ENCODE measurements at places on chromosomes 2 and 18. TPM values are rescaled to one million over a fixed set of nuclear protein-coding genes. Genes with fewer than 3 reads are reported as not detected.

DNA sequence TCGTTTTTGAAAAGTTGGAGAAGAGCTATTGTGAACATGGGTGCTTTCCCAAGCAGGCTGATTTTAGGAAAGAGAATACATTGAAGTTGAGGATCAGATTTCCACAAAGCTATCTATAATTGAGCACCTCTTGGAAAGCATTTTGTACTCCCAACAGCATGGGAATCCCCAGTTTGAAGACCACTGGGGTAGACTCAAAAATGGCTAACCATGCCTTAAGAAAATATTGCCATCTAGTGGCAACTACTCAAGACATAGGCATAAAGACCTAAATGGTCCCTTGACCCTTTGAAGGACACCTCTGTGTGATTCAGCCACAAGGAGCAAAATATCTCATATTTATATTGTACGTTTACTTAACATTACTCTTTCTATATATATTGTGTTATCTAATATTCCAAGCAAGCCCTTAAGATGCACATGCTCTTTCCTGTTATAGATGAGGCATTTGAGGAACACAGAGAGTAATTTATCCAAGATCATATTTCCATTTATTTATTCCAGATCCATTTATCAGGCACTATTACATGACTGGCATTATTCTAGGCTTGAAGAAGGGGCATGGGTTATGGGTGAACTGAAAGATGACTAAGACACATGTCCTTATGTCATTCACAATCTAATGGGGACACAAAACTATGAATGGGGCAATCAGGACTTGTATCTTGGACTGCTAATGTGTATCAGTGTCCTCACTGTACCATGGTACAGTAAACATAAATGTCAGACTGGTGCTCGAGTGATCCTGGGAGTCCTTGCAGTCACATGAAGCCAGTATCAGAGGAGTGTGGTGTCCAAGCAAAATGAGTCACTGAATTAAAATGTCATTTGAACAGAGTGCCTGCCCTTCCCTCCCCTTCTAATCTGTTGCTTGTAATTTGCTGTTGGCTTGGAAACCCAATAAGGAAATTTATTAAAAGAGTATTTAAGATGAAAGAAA is 121.0 kb upstream of the XPO1 start:
- DNase-seq = no peak

- DNase-seq = no peak
Measured at GRCh38 chr18:36211612-36212065, 24.3 kb downstream of the MOCOS start.

SPP2 gene
- not detected for total RNA-seq

DNA sequence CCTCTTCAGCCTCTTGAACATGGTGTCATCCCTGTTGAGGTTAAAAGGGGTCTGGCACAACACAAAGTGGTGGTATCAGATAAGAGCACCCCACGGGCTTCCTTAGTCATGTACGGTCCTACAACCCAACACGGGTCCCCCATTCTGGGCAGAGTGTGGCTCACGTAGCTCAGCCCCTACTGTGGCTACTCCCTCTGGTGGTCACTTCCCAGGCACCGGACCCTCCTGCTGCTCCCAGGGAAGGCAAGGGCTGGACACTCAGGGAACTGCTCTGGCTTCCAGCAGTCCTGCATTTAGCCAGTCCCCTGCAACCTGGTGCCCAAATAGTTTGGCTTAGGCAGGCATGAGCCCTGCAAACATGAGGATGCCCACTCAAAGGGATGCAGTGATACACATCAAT is 58.6 kb downstream of the GALNT14 start:
- DNase-seq = no peak

MEIS1 gene
- total RNA-seq = 37.9 TPM

PDCL3 gene
- total RNA-seq = 14.4 TPM

GRCh38 chr2:203744091-203744490 is 37.7 kb downstream of the CD28 start:
- DNase-seq = no peak

DNA sequence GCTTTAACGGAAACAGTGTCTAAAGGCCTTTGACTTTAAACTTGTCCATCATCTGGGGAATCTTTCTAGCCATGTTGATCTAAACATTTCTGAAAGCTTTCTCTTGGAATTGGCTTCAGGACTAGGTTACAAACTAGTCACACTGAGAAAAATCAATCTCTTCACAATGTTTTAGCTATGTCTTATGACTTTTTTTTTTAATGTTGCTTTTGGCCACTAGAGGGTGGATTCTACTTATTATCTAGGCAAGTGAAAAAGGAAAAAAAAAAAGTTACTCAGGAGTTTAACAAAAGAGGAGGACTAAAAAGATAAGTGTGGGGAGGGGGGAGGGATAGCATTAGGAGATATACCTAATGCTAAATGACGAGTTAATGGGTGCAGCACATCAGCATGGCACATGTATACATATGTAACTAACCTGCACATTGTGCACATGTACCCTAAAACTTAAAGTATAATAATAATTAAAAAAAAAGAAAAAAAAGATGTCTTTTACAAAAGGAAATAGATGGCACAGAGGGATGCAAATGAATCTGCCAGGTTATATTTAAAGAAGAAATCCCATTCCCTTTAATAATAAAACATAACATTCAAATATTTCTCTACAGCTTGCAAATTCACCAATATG is 160.4 kb upstream of the PID1 start:
- no peak for DNase-seq

DNA sequence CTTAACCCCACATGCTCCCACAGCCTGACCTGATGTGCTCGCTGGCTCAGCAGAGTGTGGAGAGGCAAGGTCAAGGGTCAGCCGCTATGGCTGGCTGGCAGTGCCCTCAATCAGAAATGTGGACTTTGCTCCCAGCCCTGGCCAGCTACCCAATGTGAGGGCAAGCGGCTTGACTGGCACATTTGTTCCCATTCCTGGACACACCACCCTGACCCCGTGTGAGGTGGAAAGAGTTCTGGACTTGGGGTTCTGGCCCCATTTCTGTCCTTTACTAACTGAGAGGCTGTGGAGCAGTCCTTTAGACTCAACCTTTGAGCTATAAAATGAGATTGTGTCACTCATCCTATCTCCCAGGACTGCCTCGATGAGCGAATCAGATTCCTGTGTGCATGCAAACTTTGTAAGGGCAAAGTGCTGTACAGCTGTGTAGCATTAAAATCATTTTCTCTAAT is 9.1 kb downstream of the THNSL2 start:
- no peak for DNase-seq

GRCh38 chr2:205323929-205324328 is 358.4 kb upstream of the NRP2 start:
- DNase-seq = no peak

DNA sequence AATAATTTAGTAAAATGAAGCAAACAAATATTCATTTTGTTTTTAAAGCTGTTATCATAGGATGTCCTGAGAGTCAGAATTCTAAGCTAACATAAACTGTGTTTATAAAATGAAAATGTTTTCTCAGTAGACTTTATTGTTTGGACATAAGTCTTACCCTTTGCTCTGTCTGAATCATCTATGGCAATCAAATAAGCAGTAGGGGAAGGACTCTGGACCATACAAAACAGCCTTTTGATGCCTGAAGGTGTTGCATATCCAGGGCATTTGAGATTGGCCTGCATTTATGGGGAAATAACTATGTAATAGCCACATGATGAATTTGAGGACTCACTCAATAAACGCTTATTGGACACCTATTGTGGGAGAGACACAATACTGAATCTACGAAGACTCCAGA is 123.0 kb upstream of the ATP5MC3 start:
- DNase-seq = no peak

ACADL gene
- total RNA-seq = 27.5 TPM

GRCh38 chr2:98469862-98470544 is 25.3 kb downstream of the INPP4A start:
- DNase-seq = no peak

- DNase-seq = no peak
Measured at GRCh38 chr18:11108947-11109346, 40.4 kb downstream of the PIEZO2 start.

DNA sequence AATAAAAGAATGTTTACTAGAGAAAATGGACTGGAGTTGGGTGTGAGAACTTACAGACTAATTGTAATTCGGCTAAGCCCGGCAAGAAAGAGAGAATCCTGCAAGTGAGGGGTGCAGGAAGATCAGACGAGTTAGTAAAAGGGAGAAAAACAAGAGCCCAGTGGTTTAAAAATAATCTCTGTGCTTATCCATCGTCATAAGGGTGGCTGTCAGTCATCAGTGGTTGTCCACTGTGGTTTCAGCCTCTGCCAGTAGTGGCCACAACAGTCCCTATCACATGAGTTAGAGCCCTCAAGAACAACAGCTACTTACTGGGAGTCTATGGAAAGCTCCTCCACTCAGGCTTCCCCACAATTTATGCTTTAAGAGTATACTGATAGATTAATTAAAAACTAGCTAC is 239.8 kb downstream of the SETBP1 start:
- DNase-seq = no peak

DNA sequence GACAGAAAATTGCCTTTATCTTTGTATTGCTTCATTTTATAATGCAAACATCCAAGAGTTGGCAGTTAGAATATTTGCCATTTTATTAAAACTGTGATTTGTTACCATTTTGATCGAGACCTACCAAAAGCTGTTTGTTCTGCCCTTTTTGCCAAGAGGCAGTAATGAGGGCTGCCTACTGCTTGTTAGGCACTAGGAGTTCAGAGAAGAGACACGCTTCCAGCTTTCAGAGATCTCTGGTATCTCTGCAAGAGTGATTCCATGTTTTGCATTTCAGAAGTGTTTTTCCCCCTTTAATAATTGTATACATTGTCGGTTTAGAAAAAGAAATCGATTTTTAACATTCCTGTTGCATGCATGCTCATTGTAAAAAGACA is 628 bp downstream of the MRPL30 start:
- no peak for DNase-seq

PPP1R1C gene
- total RNA-seq = 0.59 TPM

UGT1A4 gene
- total RNA-seq = not detected

GRCh38 chr2:96342085-96342484 is 6.5 kb downstream of the NCAPH start:
- DNase-seq = no peak

DNA sequence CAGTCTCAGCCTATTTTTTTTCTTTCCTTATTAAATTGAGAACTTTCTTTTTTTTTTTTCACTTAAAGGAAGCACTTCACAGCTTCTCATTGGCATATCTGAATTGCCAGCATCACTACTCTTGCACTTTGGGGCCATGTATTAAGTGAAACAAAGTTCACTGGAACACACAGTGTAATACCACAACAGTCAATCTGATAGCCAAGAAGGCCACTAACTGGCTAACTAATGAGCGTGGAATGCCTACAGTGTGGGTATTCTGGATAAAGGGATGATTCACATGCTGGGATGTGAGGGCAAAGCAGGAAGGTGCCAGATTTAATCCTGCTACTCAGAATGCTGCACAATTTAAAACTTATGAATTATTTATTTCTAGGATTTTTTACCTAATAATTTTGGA is 11.7 kb upstream of the C18orf63 start:
- no peak for DNase-seq

DNA sequence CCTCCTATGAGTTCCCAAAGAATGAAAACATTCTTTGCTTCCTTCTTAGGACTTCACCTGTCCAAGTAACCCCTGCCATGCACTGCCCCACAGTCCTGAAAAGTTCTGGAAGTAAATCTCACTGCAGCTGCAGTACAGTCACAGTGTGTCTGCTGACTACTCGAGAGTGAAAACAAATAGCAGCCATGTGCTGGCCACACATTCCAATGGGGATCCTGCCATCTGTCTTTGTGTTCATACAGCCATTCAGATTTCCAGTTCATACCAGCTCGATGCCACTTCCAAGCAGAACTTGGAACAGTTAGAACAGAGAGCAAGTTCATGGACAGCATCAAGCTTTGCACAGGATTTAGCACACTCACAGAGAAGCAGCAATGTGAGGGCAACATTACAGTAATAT is 629.9 kb upstream of the ACVR2A start:
- DNase-seq = no peak

COL5A2 gene
- total RNA-seq = 111 TPM

FAM117B gene
- 11.9 TPM for total RNA-seq

- no peak for DNase-seq
Measured at GRCh38 chr2:69217333-69218080, 169.5 kb downstream of the GFPT1 start.

- no peak for DNase-seq
Measured at GRCh38 chr18:13628211-13628610, 98.1 kb downstream of the FAM210A start.

- DNase-seq = no peak
Measured at GRCh38 chr18:41655074-41655473, 300.0 kb upstream of the PIK3C3 start.

DNA sequence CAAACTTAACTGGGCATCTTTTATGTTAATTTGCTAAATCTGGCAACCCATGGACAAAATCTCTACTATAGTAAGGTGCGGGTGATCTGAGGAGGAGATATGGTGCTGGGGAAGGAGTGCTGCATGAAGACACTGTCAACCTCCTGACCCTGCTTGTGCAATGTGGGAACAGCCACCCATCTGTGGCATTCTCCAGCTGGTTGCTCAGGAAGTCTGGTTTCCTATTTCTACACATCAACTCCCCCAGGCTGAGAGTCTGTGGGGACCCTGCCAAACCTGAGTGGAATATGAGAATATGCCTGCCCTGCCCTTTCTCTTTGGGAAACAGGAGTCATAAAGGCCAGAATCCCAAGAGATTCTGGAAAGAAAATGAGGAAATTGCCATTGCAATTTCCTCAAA is 60.1 kb upstream of the PAX3 start:
- no peak for DNase-seq
